Hematopoietic multipotent progenitor cell treated with erythropoietin and hydrocortisone succinate and interleukin-3 and kit ligand, for 17 days (in vitro differentiated cells): ENCODE measurements at places on chromosomes 11 and 22.

- no peak for DNase-seq
Measured at GRCh38 chr22:21947040-21948014, 5.3 kb downstream of the PPM1F start.

DNA sequence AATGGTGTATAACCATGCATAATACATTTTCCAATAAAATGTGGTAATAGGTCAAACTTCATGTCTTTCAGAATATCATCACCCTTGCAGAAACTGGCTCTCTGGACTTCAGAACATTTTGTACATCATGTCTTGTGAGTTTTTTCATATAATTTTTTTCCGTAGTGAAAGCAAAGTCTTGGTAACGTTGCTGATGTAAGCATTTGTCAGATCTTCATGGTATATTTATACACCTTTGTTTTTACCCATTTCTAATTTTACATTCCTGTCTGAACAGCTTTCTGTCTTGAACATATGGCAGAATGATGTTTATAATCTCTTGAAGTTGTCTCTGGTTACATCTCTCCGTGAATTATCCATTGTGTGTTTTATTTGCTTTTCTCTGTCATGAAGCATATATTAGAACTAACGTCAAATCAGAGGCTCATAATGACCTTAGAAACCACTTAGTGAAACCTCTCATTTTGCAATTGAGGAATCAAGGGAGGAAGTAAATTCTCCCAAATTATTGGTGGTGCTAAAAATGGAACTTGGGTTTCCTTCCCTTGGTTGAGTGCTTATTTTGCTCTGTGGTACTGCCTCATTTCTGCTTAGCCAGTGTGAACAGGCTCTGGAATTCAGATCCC lies 37.4 kb downstream of the CSRP3 start:
- DNase-seq: no peak

- no peak for DNase-seq
Measured at GRCh38 chr11:22415476-22415875, 77.3 kb downstream of the SLC17A6 start.

GRCh38 chr11:32434356-32435151 lies 785 bp downstream of the WT1 start:
- DNase-seq: no peak

DNA sequence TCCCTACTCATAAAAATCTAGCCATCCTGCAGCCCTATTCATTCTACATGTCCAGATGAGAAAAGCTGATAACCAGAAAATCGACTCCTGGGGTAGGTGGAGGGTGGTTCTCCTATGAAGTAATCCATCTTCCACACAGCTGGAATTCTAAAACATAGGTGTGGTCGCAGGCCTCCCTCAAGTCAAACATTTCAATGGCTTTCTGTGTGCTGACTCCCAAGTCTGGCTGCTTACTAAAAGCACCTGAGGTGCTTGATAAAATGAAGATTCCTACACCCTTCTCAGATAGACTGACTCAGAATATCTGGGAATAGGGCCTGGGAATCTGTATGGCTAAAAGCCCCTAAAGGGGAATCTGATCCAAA lies 26.1 kb downstream of the IRAG1 start:
- no peak for DNase-seq

- DNase-seq: no peak
Measured at GRCh38 chr11:119800171-119800570, 71.2 kb upstream of the NECTIN1 start.
